OCI-M1 (cell line): ENCODE measurements at places on chromosomes 1 and 21.

DNA sequence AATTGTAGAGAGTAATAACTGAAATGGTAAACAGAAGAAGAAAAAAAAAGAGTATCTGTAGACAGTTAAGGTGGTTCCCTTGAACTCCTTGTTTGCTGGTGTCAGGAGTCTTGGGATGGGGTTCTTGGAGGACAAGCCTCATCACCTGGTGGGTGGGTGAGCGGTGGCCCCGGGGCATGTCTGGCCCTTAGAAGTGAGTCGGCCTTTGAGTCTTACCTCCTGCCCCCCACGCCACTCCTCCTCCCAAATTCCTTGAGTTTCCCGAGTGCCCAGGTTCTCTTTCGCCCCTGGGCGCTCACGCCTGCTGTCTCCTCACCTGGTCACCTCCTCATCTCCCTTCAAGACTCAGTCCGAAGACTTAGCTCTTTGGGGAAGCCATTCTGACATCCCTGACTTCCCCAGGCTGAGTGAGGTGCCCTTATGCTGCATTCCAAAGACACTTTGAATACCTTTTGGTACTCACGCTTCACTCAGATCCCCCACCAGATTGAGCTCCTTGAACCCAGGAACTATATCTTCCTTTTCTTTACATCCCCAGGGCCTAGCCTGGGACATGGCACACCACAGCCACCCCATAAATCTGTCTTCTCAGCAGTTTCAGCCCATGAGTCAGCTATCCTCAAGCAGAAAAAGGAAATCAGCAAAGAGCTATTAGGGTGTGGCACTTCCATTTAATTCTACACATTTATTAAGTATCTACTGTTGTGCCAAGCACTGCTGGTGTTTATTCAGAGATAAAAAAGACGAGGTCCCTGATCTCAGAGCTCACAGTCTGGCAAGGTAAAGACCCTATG is 13.5 kb upstream of the IKBKE start:
- no peak for DNase-seq

DNA sequence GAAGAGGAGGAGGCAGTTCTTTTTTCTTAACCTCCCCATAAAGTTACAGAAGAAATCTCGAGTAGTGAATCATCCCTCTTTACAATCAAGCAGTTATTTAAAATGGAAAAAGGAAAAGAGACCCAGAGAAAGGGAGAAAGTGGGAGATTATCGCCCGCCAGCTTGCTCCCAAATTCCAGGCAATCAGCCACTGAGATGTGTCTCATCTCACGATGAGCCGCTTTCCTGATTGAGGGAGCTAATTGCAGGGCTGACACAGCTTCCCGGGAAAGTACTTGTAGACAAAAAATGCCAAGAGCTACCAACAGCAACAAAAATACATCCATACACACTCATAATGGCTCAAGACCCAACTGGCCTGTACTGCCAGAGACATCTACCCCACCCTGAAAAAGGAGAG is 191.6 kb upstream of the ZC3H12A start:
- DNase-seq: no peak

DNA sequence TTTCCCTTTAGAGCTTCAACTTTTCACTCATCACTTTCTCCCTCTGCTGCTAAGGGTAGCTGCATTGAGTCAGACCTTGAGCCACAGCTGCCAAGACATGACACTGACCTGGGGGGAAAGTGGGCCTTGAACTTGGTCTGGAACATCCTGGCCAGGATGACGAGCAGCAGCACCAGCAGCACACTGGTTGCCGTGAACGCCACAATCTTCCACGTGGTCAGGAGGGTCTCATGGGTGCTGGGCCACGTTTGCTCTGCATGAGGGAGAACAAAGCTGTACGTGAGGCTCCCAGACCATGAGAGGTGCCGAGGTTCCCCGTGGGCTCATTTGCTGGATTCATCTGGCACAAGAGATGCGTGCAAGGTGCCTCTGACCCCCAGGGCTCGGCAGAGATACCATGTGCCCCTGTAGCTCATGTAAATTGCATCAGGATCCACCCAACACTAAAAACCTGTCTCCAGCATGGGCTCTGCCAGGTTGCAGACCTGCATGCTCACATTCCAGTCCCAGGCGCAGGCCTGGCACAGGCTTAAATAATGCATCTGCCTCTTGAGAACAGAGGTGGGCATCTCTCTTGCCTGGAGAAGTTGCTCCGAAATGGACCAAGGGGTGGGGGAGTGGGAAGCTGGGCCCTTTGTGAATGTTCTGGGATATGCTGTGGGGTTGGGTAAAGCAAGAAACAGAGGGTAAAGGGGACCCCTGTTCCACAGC is 84.6 kb upstream of the TLR5 start:
- no peak for DNase-seq

- no peak for DNase-seq
These were observed 153.2 kb downstream of the NTNG1 start for GRCh38 chr1:107293901-107294613.

GRCh38 chr1:211236633-211237320 is 22.4 kb upstream of the RCOR3 start:
- no peak for DNase-seq
